ENCODE measurements at places on chromosomes 2 and 18. TPM values are rescaled to one million over a fixed set of nuclear protein-coding genes. Genes with fewer than 3 reads are reported as not detected.

The ZSWIM2 gene
- not detected for total RNA-seq

The TIA1 gene
- total RNA-seq: 64.0 TPM

The KIF1A gene
- total RNA-seq: not detected

The SEPTIN10 gene
- total RNA-seq: 76.8 TPM

The FAM161A gene
- total RNA-seq: 0.88 TPM

The PCARE gene
- total RNA-seq: not detected

The NHEJ1 gene
- total RNA-seq: 17.4 TPM

DNA sequence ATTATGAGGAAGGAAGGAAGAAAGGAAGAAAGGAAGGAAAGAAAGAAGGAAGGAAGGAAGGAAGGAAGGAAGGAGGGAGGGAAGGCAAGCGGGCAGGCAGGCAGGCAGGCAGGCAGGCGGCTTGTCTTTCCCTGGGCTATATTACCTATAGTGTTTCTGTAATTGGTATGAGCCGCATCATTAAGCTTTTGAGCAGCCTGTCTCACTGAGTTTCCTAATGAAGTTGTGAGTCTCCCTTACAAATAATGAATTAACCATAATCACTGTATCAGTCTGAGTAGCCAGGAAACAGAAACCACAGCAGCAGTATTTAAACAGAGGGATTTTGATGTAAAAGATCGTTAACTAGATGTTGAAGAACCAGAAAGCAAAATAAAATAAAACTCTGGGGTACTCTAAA is 11.8 kb upstream of the SULT1C3 start:
- DNase-seq: no peak

DNA sequence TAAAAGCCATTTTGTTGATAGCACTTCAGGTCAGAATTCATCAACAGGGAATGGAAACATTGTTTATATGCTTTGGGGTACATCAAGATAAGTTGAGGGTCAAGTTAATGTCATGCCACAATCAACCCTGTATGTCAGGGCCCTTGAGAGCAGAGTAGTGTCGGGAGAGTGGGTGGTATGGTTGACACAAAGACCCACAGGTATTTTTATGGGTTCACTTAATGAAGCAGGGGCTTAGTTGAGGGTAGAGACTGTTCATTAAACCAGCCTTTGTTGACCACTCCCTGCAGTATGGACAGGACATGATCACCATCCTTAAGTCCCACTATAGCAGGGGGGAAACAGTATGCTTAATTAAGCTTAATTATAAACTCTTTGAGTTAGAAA is 5.7 kb downstream of the RPL37A start:
- DNase-seq: no peak

DNA sequence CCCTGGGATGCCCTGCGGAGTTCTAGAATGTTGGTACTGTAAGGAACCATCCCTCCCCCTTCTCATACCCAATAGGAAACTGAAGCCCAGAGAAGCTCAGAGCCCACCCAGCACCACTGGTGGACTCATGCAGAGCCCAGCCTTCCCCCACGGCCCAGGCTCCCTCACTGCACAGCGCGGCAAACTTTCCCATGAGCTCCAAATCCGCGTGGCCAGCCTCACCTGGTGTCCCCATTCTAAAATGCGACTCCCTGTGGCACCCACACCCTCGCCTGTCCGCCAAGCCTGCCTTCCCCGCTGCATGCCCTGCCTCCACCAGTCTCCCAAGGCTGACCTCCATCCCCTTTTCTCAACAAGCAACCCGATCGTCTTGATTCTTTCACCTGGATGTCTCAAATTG is 51.1 kb downstream of the PTGR3 start:
- DNase-seq: no peak

GRCh38 chr2:128667391-128667790 is 348.7 kb upstream of the HS6ST1 start:
- no peak for DNase-seq

- DNase-seq: no peak
These were observed 293.4 kb downstream of the CELF4 start for GRCh38 chr18:37272226-37272625.

DNA sequence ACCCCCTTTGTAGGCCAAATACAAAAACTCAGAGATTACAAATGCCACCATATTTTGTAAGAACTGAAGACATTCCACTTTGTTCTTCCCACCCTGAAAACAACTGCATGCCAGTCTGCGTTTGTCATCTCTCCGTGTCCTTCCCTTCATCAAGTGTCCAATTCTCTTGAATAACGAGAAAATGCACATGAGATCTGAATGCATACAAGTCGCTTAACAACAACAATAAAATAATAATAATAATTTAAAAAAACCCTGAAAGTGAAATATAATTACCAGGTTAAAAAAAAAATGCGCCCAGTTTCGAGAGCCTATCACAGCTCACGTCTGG is 2.0 kb upstream of the SETBP1 start:
- DNase-seq: no peak

DNA sequence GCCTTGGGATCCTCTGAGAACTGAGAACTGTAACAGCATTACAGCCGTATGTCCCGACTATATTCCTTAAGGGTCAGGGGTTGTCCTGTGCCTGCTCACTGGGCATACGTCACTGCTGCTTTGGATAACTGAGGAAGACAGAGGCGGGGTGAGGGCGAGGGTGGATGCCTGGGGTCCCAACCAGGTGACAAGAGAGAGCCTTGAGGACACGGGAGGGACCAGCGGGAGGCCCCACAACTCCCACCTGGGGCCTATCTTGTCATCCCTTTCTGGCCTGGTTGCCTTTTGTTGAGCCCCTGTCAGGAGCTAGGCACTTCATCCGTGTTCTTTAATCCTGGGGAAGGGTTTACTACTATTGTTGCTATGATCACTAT is 28.8 kb downstream of the INPP5D start:
- no peak for DNase-seq

DNA sequence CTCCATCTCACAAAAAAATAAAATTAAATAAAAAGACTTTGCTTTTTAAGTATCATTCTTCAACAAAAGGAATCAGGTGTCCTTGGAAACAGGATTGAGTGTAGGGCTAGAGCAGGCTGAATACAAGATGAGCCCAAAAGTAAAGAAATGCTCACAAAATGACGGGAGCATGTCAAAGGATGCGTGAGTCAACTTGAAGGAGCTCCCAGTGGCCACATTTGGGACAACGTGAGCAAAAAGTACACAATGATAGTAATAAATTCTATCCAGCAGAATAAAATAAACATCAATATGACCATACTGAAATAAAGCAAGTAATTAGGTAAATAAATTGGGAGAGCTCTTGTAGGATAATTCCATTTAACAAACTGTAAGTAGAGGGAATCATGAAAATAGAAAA is 220.7 kb downstream of the PHLPP1 start:
- no peak for DNase-seq

GRCh38 chr18:61608316-61608715 is 275.1 kb downstream of the CDH20 start:
- DNase-seq: no peak

DNA sequence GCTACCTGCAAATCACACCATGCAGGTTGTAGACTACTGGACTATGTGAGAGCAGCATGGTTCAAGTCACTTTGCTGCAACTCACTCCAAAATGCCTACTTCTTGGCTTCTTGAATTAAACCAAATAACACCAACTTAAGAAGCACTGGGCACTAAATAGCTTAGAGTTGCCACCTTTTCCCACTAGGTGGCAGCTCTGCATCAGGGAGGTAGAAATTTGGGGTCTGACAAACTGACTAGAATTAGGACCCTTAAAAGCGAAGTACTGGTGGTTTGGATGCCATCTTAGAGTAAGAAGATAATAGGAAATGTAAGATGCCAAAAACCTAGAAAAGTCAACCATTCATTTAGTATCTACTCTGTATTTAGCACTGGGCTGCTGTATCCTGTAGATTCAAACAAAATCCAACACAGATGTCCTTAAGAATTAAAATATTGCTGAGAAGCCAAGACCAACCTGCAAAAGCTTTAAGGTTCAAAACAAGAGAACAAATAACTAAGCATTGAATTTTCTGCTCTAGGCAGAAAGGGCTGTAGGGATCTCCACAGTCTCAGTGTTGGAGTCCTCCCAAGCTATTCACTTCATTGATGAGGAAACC is 65.5 kb downstream of the CCBE1 start:
- DNase-seq: peak; percentile 2

- peak; percentile 62 for DNase-seq
These were observed 10.7 kb upstream of the RBM45 start for GRCh38 chr2:178101321-178102079.

GRCh38 chr2:233551491-233551890 is 15.1 kb downstream of the USP40 start:
- DNase-seq: no peak

DNA sequence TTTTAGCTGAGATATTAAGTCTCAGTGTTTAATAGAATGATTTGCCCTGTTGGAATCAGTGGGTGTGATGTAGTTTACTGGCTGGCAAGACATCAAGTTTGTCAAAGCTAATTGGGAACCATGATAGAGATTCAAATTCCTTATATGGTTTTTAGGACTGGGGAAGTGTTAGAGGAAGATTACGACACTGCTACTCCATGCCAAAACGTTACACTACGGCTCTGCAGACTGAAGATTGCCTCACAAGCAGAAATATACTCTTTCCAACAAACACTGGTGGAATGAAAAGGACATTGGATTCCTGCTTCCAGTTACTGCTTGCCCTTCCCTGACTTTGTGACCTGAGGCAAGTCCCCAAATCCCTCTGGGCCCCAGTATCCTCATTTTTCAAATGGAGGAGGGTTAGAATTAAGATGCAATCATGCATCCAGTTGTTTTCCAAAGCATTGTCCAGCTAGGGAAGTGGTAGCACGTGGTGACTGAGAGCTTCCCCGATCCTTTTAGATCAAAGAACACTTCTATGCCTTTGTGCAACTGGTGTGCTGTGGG is 147.6 kb downstream of the CDC42EP3 start:
- DNase-seq: no peak

- DNase-seq: no peak
These were observed 76.8 kb downstream of the CACNB4 start for GRCh38 chr2:152022090-152022489.

DNA sequence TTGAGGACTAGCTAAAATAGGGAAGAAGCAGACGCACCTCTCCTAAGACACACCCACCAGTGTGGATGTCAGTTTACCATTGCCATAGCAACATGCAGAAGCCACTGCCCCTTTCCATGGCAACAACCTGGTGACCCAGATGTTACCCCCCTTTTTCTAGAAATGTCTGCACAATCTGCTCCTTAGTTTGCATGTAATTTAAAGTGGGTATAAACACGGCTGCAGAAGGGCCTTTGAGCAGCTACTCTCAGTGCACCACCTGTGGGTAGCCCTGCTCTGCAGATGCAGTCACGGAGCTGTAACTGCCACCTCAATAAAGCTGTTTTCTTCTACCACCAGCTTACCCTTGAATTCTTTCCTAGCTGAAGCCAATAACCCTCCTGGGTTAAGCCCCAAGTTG is 87.1 kb downstream of the FBXO15 start:
- DNase-seq: no peak

DNA sequence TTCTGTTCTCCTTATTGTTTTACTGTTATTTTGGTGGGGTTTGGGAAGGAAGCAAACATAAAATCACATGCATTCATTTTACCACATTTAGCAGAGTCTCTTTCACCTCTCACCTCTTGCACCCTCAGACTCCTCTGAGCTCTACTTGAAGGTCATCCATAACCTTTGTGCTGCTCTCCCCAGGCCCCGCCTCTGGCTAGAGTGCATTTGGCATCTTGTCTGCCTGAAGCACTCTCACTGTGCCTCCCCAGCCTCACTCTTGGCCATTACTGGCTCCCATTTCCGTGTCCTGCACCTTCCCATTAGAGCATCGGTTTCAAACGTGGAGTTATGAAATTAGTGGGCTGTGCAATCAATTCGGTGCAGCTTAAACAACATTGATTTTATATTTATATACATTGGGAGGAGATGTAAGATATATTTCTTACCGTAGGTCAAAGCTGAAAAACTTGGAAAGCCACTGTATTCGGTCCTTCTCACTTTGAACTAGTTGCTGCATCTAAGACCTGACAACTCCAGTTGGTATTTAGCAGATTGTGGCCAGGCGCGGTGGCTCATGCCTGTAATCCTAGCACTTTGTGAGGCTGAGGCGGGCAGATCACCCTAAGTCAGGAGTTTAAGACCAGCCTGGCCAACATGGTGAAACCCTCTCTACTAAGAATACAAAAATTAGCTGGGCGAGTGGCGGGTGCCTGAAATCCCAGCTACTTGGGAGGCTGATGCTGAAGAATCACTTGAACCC is 6.9 kb upstream of the ZFAND2B start:
- DNase-seq: no peak

- DNase-seq: no peak
These were observed 206.3 kb downstream of the TSN start for GRCh38 chr2:121961761-121962160.

DNA sequence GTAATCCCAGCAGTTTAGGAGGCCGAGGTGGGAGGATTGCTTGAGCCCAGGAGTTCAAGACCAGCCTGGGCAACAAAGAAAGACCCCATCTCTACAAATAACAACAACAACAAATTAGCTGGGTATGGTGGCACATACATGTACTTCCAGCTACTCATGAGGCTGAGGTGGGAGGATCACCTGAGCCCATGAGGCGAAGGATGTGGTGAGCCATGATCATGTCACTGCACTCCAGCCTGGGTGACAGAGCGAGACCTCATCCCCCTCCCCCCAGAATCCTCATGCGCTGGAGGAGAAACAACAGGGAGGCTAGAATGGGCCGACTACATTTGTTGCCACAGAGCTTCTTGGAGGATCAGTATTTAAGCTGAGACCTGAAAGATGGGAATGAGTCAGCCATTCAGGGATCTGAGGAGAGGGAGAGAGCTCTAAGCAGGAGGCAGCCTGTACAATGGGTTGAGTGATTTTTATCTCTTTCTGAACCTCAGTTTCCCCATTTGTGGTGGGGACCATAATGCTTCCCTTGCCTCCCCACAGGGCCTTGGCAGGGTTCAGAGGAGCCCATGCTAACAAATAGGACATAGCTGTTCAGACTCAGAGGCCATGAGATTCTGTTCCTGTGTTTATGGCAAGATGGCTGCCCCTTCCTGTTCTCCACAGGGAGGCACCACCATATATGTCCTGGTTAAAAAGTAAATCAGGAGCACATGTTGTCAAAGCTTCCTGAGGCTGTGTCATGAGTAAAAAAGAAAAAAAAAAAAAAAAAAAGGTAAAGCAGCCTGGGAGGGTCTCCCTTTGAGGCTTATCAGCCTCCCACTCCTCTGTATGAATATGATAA is 131.4 kb upstream of the HAAO start:
- no peak for DNase-seq

- DNase-seq: no peak
These were observed 410.0 kb upstream of the TNP1 start for GRCh38 chr2:217269701-217270484.

DNA sequence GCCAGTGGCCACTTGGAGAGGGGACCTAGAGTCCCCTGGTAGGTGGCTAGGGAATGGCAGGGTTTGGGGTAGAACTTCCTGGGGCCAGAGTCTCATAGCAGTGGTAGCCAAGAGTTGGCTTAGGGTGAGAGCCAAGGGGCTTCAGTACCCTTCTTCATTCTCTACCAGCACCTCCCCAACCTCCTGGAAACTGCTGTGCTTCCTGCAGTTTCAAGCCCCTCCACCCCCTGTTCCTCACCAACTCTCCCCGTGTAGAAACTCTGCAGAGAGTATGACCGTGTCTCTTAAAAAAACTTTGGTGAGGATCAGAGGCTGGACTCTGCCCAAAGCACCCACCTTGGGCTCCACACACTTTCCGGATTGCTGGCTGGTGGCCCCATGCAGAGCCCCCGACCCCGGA is 159.6 kb downstream of the MSH2 start:
- DNase-seq: no peak
